H7 (cell line): ENCODE measurements at places on chromosomes 5 and 9.

DNA sequence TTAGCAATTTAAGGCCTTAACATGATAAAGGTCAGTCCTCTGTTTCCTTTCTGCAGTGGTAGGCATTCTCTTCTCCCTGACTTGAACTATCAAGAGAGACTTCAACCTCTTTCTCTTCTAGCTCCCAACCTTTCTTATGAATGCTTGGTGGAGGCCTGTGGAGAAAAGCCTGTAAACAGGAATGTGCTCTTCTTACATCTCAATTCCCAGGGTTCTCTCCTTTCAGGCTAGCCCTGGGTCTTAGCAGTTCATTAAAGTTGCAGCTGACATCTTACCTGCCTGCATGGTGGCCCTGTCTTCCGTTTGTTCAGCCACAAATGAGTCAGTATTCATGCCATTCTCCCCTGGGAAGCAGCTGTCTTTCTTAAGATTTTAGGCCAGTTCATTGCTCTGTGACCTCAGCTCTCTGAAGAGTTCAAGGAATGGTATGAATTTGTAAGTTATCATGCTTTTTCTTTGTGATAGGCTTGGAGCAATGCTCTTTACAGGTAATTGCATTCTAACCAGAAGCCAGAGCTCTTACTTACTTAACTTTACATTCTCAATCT, 77.8 kb downstream of the ADCY2 start:
- peak; percentile 57 for DNase-seq

DNA sequence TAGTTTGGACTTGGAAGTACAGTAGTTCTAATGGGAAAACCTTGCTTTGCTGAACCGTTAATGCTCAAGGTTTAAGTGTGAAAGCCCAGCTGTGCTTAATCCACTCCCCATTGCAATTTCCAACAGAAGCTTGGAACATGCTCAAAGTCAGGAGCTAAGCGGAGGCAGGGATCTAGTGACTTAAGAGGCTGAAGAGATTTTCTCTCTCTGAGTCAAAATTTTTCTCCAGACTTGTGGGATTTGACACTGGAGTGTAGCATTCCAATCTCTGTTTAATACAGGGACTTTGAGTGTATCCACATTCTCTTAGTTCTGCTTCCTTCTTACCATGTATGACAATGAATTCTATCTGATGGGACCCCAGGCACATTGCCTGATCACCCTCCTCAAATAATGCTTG, 471.8 kb downstream of the KIF4B start:
- DNase-seq: no peak

- no peak for DNase-seq
These were observed 89.1 kb upstream of the BOD1 start for GRCh38 chr5:173705512-173706044.

DNA sequence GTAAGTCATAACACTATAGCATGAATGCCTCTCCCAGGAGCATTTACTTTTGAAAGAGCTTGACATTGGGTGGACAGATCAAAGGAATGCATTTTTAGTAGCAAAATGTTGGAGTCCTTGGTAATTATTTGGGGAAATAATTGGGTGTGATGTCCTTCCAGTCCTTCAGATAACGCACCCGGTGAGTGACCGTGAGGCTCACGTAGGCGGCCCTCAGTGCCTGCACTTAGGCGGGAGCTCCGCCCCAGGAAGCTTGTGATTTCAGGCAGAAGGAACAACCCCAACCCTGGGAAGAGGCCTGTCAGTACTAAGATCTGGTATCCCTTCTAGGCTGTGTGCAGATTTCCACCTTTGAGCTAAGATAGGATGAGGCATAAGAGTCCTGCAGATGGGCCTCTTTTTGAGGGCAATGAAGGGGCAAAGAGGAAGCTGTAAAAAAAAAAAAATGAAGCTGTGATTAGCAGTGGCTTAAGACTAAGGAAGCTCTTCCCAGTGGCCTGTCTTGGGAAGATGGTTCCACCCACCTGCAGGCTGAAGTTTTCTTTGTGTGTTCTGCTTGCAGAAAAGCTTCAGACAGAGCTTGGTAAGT, 14.9 kb downstream of the BTNL9 start:
- DNase-seq: peak; percentile 62

DNA sequence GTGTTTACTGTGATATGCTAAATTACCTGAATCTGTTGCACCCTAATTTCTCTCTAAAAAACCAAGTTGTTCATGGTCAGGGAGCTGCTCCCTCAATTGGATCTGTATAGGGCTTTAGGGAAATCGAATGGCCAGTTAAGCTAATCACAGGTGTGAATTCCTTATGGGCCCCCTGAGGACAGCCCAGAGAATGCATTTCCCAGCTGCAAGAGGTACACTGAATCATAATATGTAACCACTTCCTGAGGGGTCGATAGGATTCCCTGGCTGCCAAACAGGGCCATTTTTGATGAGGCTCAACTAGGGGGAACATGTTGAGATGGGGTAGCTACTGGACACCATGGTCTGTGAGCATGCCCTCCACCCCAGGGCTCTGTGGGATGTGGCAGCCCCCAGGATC, 478.6 kb downstream of the CCDC171 start:
- DNase-seq: no peak

- DNase-seq: peak; percentile 23
These were observed 161.0 kb downstream of the SLC25A46 start for GRCh38 chr5:110899566-110900412.

GRCh38 chr9:136345281-136346156, 18.0 kb downstream of the DNLZ start:
- peak; percentile 91 for DNase-seq

DNA sequence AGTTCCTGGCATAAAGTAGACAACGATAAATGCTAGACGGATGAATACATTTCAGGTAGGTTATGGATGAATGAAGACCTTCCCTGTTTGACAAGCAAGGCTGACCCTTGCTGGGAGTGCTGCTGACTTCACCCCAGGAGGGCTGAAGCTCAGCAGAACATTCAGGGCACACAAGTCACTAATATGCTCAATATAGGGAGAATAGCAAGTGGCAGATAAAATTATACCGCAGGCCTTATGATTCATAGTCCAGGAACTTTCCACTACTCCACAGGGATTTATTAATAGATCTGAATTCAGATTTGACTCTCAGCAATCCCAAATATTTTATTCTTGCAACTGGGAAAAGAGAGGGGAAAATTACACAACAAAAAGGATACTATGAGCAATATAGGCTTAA, 38.2 kb upstream of the GRAMD2B start:
- no peak for DNase-seq

GRCh38 chr5:167813389-167813788, 478.1 kb upstream of the WWC1 start:
- DNase-seq: no peak

DNA sequence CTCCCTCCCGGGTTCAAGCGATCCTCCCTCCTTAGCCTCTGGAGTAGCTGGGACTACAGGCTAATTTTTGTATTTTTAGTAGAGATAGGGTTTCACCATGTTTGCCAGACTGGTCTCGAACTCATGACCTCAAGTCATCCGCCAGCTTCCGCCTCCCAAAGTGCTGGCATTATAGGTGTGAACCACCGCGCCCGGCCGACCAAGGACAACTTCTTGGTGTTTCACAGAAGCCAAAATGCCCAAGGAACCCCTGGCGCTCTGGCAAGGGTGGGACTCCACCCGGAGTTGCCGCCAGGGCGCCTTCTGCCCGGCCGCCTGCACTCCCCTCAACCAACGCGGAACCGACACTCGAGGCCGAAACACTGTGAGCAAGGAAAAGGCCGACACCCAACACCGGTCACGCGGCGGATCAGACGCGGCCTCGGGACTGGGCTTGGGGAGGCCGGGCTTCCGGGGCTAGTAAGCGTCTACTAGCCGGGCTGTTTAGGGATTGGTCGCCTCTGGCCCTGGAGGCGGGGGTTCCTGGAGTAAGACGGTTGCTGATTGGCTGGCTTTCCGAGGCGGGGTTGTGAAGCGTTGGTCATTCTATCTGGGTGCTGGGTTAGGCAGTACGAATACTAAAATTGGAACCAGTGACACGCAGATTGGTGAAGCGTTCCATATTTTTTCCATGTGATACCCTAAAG, 7.7 kb upstream of the CFAP157 start:
- peak; percentile 99 for DNase-seq

DNA sequence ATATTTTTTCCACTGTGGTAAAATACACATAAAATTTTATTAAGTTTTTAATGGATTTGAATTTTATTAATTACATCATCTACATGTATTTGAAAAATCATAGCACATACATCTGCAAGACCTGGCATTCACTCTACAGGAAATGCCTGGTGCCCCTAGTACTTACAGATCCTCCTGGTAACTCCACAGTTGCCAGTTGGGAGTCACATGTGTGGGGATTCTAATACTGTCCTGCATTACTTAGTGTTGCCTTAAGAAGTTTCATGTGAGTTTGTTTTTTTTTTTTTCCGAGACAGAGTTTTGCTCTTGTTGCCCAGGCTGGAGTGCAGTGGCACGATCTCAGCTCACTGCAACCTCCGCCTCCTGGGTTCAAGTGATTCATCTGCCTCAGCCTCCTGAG, 18.1 kb downstream of the KDM3B start:
- no peak for DNase-seq

DNA sequence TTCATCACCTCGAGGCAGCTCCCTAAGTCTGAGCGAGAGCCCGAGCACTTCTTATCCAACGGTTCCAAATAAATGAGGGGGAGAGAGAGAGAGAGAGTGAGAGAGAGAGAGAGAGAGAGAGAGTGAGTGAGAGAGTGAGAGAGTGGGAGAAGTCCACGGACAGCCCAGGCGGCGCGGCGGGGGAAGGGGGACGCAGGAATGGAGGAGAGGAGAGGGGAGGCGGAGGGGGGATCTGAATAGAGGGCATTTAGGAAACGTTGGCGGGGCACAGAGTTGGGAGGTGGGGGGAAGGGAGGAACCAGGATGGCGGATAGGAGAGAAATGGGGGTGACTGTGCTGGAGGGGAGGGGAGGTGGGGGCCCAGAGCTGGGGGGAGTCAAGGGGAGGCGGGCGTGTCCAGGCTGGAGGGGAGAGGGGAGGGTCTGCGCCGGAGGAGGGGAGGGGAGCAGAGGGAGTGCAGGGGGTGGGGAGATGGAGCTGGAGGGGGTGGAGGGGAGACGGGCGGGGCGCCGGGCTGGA, 398 bp upstream of the BASP1 start:
- no peak for DNase-seq

- DNase-seq: peak; percentile 76
These were observed at the start of gene NREP for GRCh38 chr5:111756581-111757354. TSS of gene NREP (minus strand) at chr5:111757194. CDS start at chr5:111755772, 1,422 bp downstream.

DNA sequence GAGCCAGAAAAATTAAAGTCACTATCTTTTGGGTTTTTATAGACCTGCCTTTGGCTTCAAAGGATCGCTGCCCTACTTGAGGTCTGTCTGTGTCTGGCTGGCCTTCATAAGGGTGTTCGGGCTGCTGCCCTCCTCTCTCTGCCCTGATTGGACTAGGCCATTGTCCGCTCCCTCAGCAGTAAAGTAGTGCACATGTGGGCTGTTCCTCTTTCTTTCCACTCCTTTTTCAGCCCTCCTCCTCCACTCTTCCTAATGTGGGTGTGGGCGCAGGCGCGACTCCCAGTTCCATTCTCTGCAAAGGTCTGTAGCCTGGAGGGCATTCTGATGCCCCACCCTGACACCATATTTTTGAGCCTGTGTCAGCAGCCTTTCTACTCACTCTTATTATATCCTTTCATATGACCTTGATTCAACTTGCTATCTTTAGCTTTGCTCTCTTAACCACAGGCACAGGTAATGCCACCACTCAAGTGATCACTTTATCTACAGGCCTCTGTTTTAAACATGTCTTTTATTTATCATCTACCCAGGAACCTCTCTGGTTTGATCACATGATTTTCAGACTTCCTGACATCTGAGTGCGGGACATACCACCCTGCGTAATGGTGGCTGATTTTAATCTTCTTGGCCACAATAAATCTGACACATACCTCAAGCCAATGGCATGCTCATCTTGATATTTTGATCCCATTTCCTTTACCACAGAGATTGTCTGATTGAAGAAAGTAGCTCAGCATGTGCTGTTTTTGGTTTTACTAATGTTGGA, 144.5 kb downstream of the AOPEP start:
- DNase-seq: no peak

DNA sequence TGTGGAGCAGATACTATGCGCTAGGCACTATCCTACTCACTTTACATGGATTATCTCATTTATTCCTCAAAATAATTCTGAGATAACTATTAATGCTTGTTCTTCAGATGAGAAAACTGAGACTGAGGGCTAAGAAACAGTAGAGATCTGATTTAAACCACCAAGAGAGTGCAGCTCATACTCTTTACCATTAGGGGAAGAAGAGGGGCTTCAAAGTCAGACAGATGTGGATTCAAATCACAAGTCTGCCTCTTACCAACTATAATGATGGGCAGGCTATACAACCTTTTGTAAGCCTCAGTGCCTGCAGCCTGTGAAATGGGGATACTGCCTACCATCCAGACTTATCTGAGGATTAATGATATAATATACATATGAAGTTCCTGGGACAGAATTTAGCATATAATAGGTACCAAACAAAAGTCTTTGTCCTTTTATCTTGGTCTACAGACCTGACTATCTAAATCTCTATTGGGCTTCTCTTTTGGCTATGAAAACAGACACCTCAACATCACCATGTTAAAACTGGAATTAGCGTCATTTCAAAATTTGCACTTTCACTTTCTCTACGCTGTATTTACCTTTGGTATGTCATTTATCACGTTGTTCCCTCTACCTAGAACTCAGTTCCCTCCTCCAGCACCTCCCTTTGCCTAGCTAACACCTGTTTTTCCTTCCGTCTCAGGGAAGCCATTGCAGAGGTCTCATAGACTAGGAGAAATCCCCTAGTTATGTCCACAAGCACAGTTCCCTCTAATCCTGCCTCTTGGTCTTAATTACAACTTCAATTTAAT, 13.8 kb upstream of the TMEM267 start:
- no peak for DNase-seq

DNA sequence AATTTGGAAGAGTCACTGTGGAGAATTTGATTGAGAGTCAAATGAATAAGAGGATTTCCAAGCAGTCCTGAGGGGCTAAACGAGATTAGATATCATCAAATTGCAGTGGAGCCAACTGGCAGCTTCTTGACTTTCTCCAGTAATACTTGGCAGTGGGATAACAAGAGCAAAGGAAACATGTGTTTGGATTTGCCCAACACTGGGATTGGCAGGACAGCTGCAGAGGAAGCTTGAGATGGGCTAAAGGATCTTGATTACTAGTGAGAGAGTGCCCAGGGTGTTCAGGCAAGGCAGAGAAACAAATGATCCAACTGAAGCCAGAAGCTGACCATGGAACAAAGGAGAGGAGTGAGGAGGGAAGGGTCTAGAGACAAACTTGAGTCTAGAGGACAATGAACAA, 356.0 kb upstream of the ISL1 start:
- no peak for DNase-seq

DNA sequence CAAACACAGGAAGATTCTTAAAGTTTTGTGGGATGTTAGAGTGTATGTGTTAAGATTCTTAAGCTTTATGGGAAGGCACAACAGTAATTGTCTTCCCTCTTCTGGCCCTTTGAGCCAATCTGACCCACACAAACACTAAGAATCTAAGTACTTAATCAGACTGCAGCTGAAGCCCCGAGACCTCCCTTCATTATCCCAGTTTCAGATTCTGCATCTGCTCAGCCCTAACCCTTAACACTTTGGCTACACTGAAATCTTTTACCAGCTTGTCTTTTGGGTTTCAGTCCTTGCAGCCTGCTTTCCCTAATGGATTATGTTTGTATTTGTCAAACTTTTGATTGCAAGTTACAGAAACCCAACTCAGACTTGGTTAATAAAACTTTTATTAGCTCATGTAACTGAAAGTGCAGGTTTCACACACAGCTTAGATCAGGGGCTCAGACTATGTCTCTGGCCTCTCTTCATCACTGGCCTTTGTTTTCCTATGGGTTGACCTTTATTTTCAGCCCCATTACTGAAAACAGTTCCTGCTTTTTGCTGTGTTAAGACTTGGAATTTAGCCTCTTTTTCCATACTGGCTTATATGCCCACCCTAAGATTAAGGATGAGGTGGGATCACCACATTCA, 71.5 kb downstream of the COX7C start:
- DNase-seq: no peak
